CD4-positive, alpha-beta memory T cell (primary cell): ENCODE measurements at places on chromosomes 1 and 21. TPM values are rescaled to one million over a fixed set of nuclear protein-coding genes. Genes with fewer than 3 reads are reported as not detected.

GRCh38 chr1:43870306-43870705 lies 63.3 kb upstream of the ARTN start:
- H3K27me3 ChIP-seq, result no peaks in the 10 kb centered on the region
- H3K4me3 ChIP-seq, result no peak overlapping the region
- DNase-seq, result no peak
- no peaks in the 10 kb centered on the region for H3K36me3 ChIP-seq

Gene HCN3
- total RNA-seq, result 4.9 TPM

DNA sequence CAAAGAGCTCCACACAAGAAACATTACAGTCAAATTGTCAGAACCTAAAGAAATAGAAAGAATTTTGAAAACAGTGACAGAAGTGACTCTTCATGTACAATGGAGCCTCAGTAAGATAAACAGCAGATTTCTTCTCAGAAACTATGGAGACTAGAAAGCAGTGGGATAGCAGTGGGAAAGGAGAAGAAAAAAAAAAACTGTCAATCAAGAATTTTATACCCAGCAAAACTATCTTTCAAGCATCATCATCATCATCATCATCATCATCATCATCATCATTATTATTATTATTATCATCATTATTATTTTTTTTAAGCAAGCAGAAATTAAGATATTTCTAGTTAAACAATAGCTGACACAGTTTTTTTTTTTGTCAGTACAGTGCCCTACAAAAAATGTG lies 24.2 kb downstream of the CEP170 start:
- no peak overlapping the region for H3K4me3 ChIP-seq
- peak; percentile 32 for DNase-seq
- H3K4me1 ChIP-seq, result no peaks in the 10 kb centered on the region
- no peaks in the 10 kb centered on the region for H3K27me3 ChIP-seq
- H3K36me3 ChIP-seq, result no peaks in the 10 kb centered on the region

Gene ZNF593OS
- not detected for total RNA-seq

DNA sequence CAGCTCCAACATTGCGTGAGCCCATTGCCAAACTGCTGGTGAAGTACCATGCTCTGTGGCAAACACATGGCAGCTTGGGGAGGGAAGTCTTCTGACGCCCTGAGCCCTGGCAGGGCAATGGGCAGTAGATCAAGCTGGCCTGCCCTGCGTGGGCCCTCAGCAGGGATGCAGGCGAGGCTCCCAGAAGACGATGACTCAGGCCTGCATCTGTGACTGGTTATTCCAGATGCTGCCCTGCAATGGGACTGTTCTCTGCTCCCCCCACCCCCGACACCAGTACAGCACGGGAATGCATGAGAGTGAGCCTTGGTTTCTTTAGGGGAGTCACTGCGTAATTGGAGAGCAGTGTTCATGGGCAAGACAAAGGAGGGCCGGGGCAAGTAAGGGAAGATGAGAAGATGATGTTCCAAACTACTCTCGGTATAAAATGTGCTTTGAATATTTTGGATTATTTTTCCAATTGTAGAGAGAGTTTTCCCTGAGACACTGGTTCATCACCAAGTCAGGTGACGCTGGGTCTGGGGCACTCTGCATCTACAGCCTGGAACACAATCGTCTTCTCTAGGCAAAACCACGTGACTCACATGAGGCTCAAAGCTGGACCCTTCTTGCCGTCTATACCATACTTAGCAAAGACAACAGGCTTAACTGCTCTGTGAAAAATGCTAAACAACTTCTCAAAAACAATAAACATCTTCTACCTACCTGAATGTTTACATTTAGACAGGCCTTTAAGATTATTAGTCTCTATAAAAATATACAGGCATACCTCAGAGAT lies 9.0 kb upstream of the C1orf198 start:
- no peak for DNase-seq
- H3K27me3 ChIP-seq, result peaks cover 14% of the 10 kb centered on the region
- H3K36me3 ChIP-seq, result no peaks in the 10 kb centered on the region
- H3K4me1 ChIP-seq, result no peaks in the 10 kb centered on the region
- no peak overlapping the region for H3K4me3 ChIP-seq

Gene IGSF21
- not detected for total RNA-seq

- no peak for DNase-seq
- H3K27me3 ChIP-seq, result no peaks in the 10 kb centered on the region
- H3K4me3 ChIP-seq, result no peak overlapping the region
- no peaks in the 10 kb centered on the region for H3K4me1 ChIP-seq
These were observed 26.2 kb upstream of the PADI4 start for GRCh38 chr1:17281775-17282181.

Gene PM20D1
- total RNA-seq, result 1.8 TPM

DNA sequence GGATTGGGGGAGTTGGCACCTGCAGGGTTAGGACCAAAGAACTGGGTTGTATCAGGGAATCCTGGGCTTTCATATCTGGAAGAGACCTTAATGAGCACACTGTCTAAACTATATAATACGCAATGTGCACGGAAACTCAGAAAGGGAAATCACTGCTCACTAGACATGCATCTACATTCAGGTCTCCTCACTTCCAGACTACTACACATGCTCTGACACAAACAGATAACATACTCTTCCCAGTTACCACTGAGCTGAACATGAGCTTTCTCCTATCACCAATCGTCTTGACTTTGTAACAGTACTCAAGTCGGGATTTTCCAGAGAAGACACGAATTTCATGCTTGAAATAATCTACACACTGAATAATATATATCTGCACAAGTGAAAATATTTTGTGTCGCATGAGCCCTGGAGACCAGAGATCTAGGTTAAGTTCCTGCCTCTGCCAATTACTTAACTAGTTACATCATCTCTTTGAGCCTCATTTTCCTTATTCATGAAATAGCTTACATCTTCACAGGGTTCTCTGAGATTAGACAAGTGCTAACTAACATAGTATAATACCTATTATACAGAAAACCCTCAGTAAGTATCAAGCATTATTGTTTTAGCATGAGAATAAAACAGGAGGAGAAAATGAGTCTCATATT lies 101.1 kb downstream of the JAK1 start:
- no peak for DNase-seq
- H3K27me3 ChIP-seq, result no peaks in the 10 kb centered on the region
- H3K4me1 ChIP-seq, result peaks cover 29% of the 10 kb centered on the region

Gene LRRIQ3
- total RNA-seq, result 2.2 TPM

Gene KIAA1614
- 0.12 TPM for total RNA-seq
